Fibroblast of villous mesenchyme (primary cell): ENCODE measurements at places on chromosomes 12 and 14.
A peak's percentile ranks its signal among the peaks of the same experiment; 100 is the strongest.

- DNase-seq = no peak
Measured at GRCh38 chr12:18923721-18924120, 185.8 kb downstream of the CAPZA3 start.

GRCh38 chr12:9648701-9649531 lies 20.6 kb upstream of the CLEC2D start:
- peak; percentile 7 for DNase-seq

DNA sequence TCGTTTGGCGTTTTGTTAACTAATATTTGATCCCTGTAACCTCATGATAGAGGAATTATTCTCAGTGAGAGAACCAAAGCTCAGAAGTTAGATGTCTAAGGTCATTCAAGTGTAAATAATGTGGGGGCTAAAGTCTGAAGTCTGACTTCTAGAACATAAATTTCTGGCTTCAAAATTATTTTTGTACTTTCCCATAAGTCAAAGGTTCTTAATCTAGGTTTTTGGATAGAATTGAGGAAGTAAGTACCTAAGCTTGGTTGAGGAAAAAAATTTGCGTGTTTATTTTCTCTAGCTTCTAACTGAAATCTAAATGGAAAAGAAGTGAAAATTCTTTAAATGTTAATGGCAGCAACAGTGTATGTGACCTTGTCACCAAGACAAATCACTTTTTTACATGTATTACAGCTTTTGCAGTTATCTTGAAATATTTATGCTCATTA lies 2.3 kb downstream of the LARP4 start:
- DNase-seq = no peak

DNA sequence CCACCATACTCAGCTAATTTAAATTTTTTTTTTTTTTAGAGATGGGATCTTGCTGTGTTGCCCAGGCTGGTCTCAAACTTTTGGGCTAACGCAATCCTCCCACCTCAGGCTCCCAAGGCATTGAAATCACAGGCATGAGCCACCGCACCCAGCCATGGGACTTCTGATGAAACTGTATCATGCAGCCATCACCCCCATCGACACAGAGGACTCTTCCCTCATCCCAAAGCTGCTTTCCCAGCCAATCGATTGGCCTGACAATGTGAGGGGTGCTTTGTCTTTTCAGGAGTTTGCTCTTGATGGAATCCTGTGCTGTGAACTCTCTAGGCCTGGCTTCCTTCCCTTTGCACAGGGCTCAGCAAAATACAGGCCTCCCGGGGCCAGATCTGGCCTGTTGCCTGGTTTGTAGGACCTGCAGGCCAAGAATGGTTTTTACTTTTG lies 59.6 kb upstream of the NCOR2 start:
- peak; percentile 63 for DNase-seq

DNA sequence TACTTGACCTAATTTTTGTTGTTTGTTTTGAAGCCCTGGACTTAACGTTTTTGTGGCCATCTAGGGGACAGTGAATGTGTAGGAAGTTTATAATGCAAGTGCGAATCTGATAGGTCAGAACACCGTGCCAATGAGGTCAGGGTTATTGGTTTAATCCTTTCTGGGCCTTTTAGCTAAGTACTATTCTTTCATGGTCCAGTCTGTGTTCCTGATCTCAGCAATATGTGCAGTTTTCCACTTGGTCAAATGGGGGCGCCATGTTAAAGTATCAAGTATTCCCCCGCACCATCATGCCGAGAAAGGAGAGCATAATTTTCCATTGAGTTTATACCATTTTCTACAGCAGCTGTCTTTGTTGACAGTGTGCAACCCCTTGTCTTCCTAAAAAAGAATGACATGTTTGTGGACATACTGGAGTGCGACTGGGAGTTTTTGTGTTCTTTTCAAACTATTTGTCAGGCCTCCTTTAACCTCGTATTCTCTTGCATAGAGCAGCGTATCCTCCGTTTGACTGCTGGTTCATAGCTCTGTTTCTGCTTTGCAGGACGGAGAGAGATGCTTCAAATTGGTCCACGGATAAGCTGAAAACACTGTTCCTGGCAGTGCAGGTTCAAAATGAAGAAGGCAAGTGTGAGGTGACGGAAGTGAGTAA lies 1.3 kb downstream of the AHSA1 start:
- DNase-seq = peak; percentile 81

DNA sequence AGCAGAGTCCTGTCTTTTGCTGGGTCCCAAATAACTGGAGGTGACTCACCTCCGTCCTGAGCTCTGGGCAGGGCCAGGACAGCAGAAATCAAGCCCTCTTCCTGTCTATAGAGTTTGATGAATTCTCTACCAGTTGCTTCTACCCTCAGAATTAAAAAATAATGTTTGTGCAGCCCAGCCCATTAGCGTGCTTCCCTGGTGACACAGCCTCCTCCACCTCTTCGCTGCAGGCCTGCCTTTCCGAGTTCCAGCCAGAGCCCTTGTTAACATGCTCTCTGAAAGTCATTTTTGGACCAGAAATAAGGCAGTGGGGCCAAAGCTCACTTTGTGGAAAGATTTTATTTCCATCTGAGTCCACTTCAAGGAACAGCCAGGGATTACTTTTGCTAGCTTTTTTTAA lies 94.0 kb downstream of the TBX5 start:
- no peak for DNase-seq

- peak; percentile 58 for DNase-seq
Measured at GRCh38 chr14:75184492-75184891, 8.1 kb upstream of the TMED10 start.
